ENCODE measurements at places on chromosomes 2 and 18. TPM values are rescaled to one million over a fixed set of nuclear protein-coding genes. Genes with fewer than 3 reads are reported as not detected.

Gene SRD5A2
- 2.4 TPM for polyA plus RNA-seq

Gene UBXN4
- 46.6 TPM for polyA plus RNA-seq

Gene DSG1
- not detected for polyA plus RNA-seq

GRCh38 chr18:22434973-22435608, 17.4 kb upstream of the CTAGE1 start:
- DNase-seq, result no peak

DNA sequence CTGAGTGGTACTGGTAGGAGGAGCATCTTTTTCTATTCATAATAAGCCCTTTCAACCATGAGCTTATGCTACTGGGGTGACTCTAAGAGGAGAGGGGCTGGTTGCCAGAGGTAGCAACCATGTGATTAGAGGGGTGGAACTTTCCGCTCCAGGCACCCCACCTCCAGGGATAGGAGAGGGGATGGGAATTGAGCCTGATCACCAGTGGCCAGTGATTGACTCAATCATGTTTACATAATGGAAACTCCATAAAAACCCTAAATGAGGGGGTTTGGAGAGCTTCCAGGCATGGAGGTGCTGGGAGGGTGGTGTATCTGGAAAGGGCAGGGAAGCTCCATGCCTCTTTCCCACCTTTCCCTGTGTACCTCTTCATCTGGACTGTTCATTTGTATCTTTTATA, 46.6 kb upstream of the RHOB start:
- no peak for DNase-seq

GRCh38 chr2:115115135-115115534, 672.7 kb downstream of the DPP10 start:
- no peak for DNase-seq

DNA sequence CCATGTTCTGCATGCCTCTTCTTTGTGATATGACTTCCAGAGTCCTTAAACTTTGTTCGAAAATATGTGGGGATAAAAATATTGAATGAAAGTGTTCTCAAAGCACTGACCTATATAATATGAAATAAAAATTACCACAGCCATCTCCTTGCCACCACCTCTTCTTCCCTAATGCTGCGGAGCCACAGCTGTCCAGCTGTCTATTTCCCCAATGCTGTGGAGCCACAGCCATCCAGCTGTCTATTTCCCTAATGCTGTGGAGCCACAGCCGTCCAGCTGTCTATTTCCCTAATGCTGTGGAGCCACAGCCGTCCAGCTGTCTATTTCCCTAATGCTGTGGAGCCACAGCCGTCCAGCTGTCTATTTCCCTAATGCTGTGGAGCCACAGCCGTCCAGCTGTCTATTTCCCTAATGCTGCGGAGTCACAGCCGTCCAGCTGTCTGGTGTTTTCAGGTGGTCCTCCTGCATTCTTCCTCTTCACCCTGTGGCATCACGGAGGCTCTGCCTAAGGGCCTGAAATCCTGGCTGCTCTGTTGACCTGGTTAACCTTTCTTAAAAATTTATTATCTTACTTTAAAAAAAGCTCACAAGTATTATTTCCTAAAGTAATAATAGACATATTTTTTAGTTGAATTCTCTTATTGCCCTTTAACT, 266.1 kb upstream of the MEX3C start:
- no peak for DNase-seq

- DNase-seq, result peak; percentile 14
Observed at GRCh38 chr2:119760237-119760955, 674 bp downstream of the PTPN4 start.

- DNase-seq, result no peak
Observed at GRCh38 chr18:58223717-58224424, 179.8 kb downstream of the NEDD4L start.

DNA sequence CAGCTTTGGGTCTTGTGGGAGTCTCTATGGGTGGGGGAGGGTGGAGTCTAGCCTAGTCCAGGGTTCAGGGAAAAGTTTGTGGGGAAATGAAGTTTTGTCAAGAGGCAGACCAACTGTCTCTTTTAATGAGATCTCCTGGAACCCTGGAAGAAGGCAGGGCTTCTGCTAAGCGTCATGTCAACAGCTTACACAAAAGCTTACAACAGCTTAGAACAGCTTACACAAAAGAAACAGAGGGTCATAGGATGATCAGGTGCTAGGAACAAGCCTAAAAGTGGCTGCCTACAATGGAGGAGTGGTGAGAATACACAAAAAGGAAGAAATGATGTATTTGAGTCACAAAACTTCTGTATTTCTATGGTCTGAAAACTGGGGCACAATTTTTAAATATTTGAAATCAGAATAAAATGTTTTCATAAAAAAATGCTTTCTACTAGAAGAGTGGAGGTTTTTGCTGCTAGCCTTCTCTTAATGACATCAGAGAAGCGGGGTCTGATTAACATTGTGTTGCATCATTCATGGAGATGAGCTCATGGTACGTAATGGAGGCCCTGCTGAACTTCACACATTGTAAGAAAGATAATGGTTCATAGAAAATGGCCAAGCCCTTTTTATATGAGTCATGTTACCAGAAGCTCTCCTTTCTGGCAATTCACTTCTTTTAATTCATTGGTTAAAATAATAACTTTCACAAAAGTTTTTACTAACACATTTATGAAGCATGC, 351.0 kb downstream of the PIK3C3 start:
- no peak for DNase-seq

DNA sequence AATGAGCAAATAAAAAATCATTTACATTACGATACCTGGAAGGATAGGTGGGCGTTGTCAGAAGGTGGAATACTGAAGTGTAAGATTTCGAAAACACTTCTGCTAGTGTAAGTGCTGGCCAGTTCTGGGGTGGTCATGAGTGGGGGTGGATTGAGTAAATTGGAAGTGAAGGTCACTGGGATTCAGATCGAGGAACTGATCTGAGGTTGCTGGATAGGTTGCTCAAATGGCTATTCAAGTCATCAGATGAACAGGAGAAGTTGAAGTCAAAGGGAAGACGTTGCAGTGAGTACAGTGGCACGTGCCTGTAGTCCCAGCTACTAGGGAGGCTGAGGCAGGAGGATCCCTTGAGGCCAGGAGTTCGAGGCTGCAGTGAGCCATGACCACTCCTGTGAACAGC, 95.7 kb downstream of the MALT1 start:
- no peak for DNase-seq

- DNase-seq, result no peak
Observed at GRCh38 chr2:36634981-36635597, 37.1 kb upstream of the FEZ2 start.

DNA sequence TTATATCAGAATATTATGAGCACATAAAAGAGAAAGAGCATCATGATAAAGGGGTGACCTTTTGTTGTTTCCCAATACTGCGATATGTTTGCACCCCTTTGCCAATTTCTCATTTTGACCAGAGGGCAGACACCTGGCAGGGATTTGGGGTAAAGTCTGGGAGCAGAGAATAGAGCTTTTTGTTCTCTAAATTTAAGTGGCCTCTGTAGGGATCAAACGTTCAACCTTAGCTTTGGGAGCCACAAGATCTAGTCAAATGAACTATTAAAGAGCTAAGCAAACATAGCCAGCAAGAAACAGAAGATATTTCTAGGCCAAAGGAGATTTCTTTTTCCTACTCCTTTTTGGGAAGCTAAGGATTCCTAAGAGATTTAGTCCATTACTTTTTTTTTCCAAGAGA, 1.1 kb upstream of the MSTN start:
- DNase-seq, result no peak

DNA sequence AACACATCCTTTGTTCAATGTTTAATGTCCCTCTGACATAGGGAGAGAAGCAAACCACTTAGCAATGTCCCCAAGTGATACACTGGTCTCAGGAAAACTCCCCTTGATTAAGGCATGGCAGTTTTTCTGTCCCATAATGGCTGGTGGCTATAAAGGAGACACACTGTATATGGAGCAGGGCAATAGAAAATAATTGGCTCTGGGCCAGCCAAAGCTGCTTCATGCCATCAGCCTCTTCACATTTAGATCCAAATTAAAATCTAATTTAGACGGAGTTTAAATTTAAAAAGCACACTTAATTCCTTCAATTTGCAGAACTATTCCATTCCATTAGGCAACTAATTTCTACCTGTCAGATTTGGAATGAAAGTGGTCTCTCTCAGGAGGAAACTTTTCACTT, 638.1 kb downstream of the DSC3 start:
- no peak for DNase-seq

DNA sequence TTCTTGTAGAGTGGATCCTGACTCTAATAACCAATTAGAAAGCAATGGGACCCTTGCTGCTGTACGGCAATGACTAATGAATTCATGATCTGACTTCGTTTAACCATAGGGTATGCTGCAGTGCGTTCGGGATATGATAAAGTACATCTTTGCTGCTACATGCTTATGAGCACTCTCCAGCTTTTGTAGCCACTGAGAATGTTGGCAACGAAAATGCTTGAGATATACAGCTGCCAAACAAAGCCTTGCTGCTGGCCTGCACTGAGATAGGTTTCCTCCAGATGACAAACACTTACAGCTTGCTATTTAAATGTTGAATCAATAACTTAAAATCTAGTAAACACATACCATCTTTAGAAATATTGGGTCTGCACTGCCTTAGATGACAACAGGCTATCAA, 372.4 kb upstream of the SLC8A1 start:
- DNase-seq, result no peak

Data from urinary bladder (tissue), 4 donors.